ENCODE measurements at places on chromosomes 16 and 17.

- no peak for DNase-seq
These were observed 2.5 kb upstream of the ARHGAP23 start for GRCh38 chr17:38425744-38426143.

DNA sequence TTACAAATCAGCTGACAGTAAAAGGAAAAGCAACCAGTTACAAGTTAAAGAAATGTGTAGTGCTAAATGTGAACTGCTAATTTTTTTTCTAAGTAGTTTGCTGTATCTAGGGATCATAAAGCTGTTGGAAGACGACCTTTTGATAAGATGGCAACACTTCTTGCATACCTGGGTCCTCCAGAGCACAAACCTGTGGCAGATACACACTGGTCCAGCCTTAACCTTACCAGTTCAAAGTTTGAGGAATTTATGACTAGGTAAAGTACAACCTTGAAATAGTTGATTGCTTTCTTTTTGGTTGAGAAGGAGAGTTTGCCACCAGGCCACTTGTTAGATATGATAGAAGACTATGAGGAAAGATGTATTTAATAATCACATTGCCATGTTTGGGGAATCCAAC is 35.4 kb downstream of the OMG start:
- DNase-seq, result no peak

DNA sequence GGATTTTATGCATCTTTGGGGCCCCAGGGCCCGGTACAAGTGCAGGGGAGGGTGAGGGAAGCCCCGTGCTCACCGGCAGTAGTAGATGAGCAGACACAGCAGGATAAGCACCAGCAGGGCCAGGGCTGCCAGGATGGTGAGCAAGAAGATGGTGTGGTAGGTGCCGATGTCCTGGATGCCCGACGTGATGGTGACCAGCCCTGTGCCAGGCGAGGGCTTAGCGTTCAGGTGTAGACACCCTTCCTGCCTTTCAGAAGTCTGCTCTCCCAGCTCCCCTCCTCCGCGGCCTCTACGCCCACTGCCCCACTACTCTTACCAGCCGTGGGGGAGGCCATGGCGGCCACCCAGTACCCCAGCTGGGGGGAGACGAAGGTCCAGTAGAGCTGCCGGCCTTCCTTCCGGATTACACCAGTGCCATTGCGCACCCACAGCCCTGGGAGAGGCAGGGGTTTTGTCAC is 8.0 kb downstream of the FAM171A2 start:
- DNase-seq, result no peak

DNA sequence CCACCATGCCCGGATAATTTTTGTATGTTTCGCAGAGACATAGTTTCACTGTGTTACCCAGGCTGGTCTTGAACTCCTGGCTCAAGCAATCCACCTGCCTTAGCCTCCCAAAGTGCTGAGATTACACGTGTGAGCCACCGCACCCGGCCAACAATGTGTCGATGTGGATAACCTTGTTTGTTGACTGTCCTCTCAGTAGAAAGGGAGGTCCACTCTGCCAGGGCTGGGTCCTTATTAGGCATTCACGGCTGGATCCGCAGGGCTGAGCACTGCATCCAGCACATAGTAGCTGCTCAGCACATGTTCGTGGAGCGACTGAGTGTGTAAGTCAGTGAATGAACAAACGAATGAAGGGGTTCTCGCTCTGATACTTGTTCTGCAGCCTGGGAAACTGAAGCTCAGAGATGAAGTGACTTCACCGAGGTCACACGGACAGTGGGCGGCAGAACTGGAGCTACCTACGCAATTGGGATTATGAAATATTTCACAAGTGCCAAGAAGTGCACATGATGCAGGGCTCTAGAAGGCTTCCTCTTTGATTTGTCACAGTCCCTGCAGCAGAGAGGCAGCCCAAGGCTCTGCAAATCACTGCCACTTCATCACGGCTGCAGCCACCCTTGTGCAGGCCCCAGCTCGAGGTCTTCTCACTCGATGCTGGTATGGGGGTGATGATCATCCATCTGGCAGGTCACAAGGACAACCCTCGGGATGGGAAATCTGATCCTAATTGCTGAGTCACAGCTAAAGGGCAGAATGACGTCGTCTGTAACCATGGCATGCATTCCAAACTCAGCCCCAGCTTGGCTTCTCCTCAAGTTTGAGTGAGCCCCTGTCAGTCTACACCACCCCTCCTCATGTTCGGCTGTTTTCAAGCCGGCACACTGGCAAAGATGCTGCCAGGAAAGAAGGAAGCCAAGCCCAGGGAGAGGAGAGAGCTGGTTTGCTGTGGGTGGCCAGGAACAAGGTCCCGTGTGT is 28.0 kb upstream of the SNN start:
- no peak for DNase-seq
